ENCODE measurements at places on chromosomes 1 and 21. TPM values are rescaled to one million over a fixed set of nuclear protein-coding genes. Genes with fewer than 3 reads are reported as not detected.
A peak's percentile ranks its signal among the peaks of the same experiment; 100 is the strongest.

The RXFP4 gene
- not detected for total RNA-seq

GRCh38 chr1:201366696-201367095 lies 10.8 kb downstream of the TNNT2 start:
- H3K27ac ChIP-seq: peak overlapping the region; percentile 92
- no peak for DNase-seq
- no peaks in the 10 kb centered on the region for H3K27me3 ChIP-seq
- H3K4me3 ChIP-seq: no peak overlapping the region
- H3K36me3 ChIP-seq: peaks cover 99% of the 10 kb centered on the region

GRCh38 chr1:61482170-61482734 lies 242.7 kb downstream of the TM2D1 start:
- no peaks in the 10 kb centered on the region for H3K4me1 ChIP-seq
- no peak for DNase-seq
- no peaks in the 10 kb centered on the region for H3K36me3 ChIP-seq
- H3K27me3 ChIP-seq: no peaks in the 10 kb centered on the region
- no peak overlapping the region for H3K4me3 ChIP-seq

- H3K4me3 ChIP-seq: no peak overlapping the region
- no peaks in the 10 kb centered on the region for H3K4me1 ChIP-seq
These were observed 708.8 kb downstream of the LTN1 start for GRCh38 chr21:28283641-28284490.

The IL24 gene
- 1.1 TPM for total RNA-seq

DNA sequence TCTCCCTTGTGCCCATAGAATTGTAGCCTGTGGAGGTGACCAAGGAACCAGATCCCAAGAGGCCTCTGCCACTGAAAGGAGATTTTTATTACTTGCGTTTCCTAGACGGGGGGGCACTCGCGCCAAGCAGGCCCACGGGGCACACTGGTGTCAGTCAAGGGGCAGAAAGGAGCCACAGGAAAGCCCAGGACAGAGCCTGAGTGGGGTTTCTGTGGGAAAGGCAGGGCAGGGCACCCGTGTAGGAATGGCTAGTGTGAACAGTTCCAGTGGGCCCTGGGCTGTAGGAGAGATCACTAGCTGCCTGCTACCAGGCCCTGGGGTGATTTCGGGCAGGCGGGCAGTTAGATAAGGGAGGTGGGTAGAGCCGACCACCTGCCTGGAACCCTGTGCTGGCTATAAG lies 70.8 kb downstream of the ADARB1 start:
- H3K27ac ChIP-seq: no peak overlapping the region
- no peak overlapping the region for H3K4me3 ChIP-seq
- H3K4me1 ChIP-seq: peaks cover 5% of the 10 kb centered on the region
- H3K36me3 ChIP-seq: peaks cover 15% of the 10 kb centered on the region

DNA sequence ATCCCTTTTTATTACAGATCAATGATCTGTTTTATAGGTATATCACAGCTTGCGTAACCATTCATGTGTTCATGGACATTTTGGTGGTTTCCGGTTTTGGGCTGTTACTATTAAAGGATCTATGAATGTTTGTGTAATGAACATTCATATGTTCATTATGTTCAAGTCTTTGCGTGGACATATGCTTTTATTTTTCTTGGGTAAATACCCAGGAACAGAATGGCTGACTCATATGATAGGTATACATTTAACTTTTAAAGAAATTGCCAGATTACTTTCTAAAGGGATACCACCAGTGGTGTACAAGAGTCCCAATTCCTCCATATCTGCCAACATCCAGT lies 73.7 kb downstream of the SPATA46 start:
- no peaks in the 10 kb centered on the region for H3K4me1 ChIP-seq
- H3K27me3 ChIP-seq: no peaks in the 10 kb centered on the region
- H3K36me3 ChIP-seq: no peaks in the 10 kb centered on the region
- H3K4me3 ChIP-seq: no peak overlapping the region
- DNase-seq: no peak

DNA sequence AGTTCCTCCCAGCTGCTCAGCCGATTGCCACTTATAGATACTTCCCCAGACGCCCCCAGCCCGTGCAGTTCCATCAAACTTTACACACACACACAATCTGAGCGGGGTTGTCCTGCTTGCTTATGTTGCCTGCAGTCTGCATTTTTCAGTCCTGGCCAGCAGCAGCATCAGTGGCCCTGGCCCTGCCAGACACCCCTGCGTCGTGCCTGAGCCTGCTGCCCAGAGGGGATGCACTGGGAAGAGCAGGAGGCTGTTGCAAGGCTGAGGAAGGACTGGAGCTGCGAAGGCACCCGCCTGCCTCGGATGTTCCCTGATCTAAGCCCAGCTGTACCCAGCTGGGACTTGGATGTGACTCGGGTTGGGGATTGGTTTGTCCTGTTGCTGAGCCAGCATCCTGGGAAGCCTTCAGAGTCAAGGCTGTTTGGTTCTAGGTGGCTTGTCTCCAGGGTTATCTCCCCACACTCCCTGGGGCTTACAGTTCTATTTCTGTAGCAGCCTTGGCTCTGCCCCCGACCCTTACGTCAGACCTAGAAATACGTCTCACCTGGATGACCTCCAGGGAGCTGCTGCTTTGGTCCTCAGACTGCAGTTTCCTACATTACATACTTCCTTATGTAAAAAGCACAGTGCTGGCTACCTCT lies 42.3 kb downstream of the MAN1C1 start:
- no peak overlapping the region for H3K27ac ChIP-seq
- H3K4me3 ChIP-seq: no peak overlapping the region
- H3K27me3 ChIP-seq: no peaks in the 10 kb centered on the region
- DNase-seq: peak; percentile 62

DNA sequence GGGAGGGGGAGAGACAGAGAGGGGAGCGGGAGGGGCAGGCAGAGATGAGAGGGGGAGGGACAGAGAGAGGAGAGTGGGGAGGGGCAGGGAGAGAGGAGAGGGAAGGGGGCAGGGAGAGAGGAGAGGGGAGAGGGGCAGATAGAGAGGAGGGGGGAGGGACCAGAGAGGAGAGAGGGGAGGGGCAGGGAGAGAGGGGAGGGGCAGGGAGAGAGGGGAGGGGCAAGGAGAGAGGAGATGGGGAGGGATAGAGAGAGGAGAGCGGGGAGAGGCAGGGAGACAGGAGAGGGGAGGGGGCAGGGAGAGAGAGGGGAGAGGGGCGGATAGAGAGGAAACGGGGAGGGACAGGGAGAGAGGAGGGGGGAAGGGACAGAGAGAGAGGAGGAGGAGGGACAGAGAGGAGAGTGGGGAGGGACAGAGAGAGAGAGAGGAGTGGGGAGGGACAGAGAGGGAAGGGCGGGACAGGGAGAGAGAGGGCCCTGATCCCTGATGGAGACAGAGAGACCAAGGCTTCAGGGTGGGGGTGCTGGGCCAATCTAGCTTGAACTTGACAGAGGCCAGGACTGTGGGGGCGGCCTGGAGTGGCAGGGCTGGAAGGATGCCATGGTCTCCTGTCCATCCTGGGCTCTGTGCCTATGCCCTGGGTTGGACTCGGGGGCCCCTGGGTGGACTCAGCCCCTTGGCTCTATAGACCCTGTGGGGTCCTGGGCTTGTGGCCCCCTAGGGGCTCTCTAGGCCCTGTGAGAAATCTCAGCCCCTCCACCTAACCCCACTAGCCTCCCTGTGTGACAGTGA lies 43.6 kb downstream of the DMRTB1 start:
- no peak overlapping the region for H3K4me3 ChIP-seq
- no peak overlapping the region for H3K27ac ChIP-seq
- no peaks in the 10 kb centered on the region for H3K36me3 ChIP-seq
- no peak for DNase-seq
- H3K27me3 ChIP-seq: no peaks in the 10 kb centered on the region

The PEX14 gene
- 14.5 TPM for total RNA-seq

- H3K4me3 ChIP-seq: no peak overlapping the region
- no peak for DNase-seq
- no peak overlapping the region for H3K27ac ChIP-seq
- H3K36me3 ChIP-seq: peaks cover 21% of the 10 kb centered on the region
- no peaks in the 10 kb centered on the region for H3K4me1 ChIP-seq
These were observed 56.8 kb downstream of the LUZP1 start for GRCh38 chr1:23111600-23112535.

The SLAMF8 gene
- 4.2 TPM for total RNA-seq

DNA sequence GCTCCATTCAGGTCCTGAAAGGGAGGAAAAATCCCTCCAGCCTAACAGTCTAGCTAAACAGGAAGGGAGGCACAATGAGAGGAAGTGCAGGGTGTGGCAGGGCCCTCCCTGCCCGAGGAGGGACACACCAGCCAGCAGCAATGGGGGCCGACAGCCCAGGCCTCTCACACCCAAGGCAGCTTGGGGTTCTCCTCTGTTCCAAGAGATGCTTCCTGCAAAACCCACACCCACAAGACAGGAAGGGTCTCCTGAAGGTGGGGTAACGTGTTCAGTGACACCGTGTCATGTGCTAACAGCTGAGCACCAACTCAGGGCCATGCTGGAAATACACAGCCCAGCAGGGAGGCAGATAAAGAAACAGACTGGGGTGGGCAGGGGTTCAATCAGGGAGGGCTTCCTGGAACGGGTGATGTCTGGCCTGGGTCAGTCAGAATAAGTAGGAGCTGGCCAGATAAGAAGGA lies 10.2 kb downstream of the ECE1 start:
- DNase-seq: no peak
- no peaks in the 10 kb centered on the region for H3K27me3 ChIP-seq
- no peak overlapping the region for H3K4me3 ChIP-seq
- H3K4me1 ChIP-seq: peaks cover 61% of the 10 kb centered on the region

- no peaks in the 10 kb centered on the region for H3K27me3 ChIP-seq
- H3K4me1 ChIP-seq: peaks cover 17% of the 10 kb centered on the region
- no peak for DNase-seq
- H3K36me3 ChIP-seq: no peaks in the 10 kb centered on the region
These were observed 18.4 kb downstream of the MTX1 start for GRCh38 chr1:155226910-155227260.

DNA sequence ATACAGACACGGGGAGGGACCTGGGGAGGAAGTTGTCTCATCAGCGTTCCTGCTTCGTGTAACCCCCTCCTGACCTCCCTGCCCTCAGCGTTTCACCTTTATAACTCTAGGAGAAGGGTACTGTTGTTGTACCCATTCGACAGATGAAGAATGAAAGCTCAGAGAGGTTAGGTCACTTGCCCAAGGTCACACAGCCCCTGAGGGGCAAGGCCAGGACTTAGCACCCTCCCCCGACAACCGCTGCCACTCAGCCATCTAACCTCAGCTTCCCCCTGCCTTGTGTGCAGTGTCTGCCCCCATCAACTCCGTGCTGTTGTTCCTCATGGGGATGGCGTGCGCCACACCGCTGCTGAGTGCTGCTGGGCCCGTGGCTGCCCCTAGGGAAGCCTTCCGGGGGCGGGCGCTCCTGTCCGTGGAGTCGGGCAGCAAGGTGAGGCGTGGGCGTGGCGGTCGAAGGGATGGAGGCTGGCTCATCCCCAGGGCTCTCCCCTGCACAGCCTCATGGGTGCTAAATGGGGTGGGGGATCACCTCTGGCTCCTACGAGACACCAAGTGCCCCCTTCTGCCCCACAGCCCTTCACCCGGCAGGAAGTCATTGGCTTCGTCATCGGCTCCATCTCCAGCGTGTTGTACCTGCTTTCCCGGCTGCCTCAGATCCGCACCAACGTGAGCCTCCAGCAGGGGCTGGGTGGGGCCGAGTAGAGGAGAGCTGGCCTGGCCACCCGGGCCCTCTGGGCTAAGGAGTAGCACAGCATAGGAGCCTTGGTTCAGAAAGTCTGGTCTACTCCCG lies 14.0 kb downstream of the SLC66A1 start:
- no peaks in the 10 kb centered on the region for H3K27me3 ChIP-seq
- H3K27ac ChIP-seq: no peak overlapping the region
- DNase-seq: no peak
- no peak overlapping the region for H3K4me3 ChIP-seq
- H3K36me3 ChIP-seq: peaks cover 50% of the 10 kb centered on the region
- no peaks in the 10 kb centered on the region for H3K4me1 ChIP-seq

- H3K27me3 ChIP-seq: no peaks in the 10 kb centered on the region
- DNase-seq: no peak
- no peaks in the 10 kb centered on the region for H3K36me3 ChIP-seq
- H3K27ac ChIP-seq: no peak overlapping the region
- H3K4me1 ChIP-seq: no peaks in the 10 kb centered on the region
These were observed 27.3 kb downstream of the TEX35 start for GRCh38 chr1:178540204-178540603.

DNA sequence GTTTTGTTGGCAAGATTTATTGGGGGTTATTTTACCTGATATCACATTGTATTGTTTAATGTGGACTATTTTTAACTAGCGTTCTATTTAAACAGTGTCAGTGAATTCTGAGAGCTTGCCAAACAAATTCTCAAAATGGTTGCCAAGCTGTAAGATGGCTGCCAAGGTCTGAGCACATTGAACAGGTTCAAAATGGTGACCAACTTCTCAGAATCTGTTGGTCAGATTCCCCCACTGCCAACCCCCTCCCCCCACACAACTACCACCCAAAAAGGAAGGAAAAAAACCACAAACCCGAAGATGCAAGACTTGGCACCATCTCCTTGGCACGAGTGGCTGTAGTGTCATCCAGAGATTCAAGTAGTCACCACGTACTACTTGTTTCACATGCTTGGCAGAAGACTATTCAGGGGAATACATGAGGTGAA lies 159.1 kb downstream of the NFIA start:
- no peaks in the 10 kb centered on the region for H3K27me3 ChIP-seq
- peaks cover 58% of the 10 kb centered on the region for H3K4me1 ChIP-seq
- peak overlapping the region; percentile 77 for H3K27ac ChIP-seq
- peak overlapping the region; percentile 34 for H3K4me3 ChIP-seq
- DNase-seq: peak; percentile 80

GRCh38 chr1:242004751-242005495 lies 6.0 kb upstream of the MAP1LC3C start:
- H3K4me3 ChIP-seq: no peak overlapping the region
- DNase-seq: no peak
- H3K4me1 ChIP-seq: no peaks in the 10 kb centered on the region
- no peak overlapping the region for H3K27ac ChIP-seq

- no peaks in the 10 kb centered on the region for H3K4me1 ChIP-seq
- no peak overlapping the region for H3K27ac ChIP-seq
- no peaks in the 10 kb centered on the region for H3K36me3 ChIP-seq
- no peaks in the 10 kb centered on the region for H3K27me3 ChIP-seq
- no peak for DNase-seq
These were observed 283.6 kb upstream of the USP25 start for GRCh38 chr21:15446223-15446622.

- H3K27ac ChIP-seq: no peak overlapping the region
- H3K4me1 ChIP-seq: no peaks in the 10 kb centered on the region
- no peak overlapping the region for H3K4me3 ChIP-seq
- no peak for DNase-seq
- no peaks in the 10 kb centered on the region for H3K36me3 ChIP-seq
These were observed 688.7 kb downstream of the PTPRU start for GRCh38 chr1:29925058-29925457.

DNA sequence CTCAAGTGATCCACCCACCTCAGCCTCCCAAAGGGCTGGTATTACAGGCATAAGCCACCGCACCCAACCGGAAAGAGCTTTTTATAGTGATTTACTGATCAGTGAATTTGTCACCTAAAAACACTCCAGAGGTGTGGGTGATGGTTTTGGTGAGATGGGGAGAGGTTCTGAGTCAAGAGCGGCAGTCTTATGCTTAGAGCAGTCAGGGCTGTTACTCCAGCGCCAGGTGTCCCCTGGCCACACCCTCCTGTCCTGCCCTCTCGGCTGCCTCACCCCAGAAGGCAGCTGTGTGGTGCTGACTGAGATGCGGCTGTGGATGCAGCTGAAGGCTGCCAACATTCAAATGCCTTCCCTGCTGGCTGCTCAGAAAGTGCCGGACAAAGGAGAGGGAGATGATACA lies 94.5 kb upstream of the LPGAT1 start:
- H3K4me1 ChIP-seq: peaks cover 9% of the 10 kb centered on the region
- no peaks in the 10 kb centered on the region for H3K27me3 ChIP-seq
- H3K4me3 ChIP-seq: no peak overlapping the region
- H3K36me3 ChIP-seq: no peaks in the 10 kb centered on the region
- DNase-seq: no peak
- no peak overlapping the region for H3K27ac ChIP-seq
